ENCODE measurements at places on chromosomes 2 and 18. TPM values are rescaled to one million over a fixed set of nuclear protein-coding genes. Genes with fewer than 3 reads are reported as not detected.
A peak's percentile ranks its signal among the peaks of the same experiment; 100 is the strongest.

DNA sequence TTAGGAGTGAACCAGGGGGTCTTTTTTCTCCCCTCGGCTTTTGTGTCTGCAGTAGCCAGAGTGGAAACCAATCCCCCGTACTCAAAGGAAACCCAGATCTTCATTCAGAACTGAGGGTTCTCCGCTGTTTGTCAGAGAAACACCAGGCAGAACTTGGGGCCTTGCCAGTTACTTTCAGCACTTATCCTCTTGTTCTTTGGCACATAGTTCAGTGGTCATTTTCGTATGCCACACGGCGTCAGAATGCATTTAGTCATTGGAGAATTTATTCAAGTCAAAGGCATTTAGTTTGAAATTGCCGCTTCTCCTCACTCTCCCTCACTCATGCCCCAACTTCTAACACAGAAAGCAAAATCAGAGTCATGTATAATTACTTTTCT lies 102.9 kb downstream of the CABLES1 start:
- peak; percentile 60 for DNase-seq

REG1B gene
- polyA plus RNA-seq, result not detected

AQP12B gene
- polyA plus RNA-seq, result not detected

DNA sequence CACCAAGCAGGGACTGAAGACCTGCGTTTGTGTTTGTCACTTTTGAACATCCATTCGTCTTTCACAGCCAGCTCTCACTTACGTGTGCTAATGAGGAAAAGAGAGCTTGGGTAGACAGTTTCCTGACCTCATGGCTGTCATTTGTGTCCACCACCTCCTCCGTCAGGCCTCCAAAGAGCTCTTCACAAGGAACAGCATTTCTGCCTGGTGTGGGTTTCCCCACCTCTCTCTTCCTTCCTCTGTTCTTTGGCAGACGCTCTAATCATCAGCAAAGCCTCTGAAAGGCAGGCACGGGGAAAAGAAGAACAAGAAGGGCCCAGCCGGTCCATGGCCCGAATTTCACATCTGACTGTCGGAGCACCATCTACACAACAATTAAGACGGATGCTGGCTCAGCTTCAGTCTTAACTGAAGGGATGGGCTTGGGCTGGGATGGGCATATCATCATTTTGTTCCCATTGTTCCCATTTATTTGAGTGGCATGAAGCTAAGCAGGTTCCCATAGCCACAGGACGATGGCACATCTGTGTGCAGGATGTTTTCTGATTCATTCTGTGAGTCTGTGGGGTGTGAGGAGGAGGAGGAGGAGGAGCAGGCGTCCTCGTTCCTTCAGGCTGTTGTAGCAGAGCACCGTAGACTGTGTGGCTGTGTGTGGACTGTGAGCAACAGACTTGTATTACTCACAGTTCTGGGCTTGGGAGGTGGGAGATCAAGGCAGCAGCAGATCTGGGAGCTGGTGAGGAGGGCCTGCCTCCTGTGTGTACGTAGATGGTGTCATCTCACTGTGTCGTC lies 66.4 kb downstream of the TSHZ1 start:
- DNase-seq, result peak; percentile 73

GRCh38 chr2:68217729-68218128 lies 34.6 kb downstream of the PPP3R1 start:
- no peak for DNase-seq
